Cerebellar nuclear complex (tissue), 1 donor: ENCODE measurements at places on chromosomes 4 and X.

- DNase-seq = no peak
These were observed 92.7 kb downstream of the SPATA18 start for GRCh38 chr4:52143815-52144214.

DNA sequence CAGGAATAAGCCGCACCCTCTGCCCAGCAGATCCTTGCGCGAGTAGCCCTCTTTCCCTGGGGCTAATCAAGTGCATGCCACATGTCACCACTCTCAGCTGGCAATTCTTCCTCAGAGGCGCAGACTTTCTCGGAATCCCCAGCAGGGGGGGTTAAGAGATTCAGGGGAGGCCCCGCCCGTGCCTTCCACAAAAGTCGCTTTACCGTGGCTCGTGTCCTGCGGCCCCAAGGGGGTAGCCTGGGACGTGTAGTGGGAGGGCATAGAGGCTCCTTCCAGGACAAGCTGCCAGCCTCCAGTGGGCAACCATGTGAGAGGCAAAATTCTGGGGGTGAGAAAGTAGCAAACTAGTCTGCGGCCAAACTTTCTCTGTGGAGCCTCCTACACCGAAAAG lies 652 bp downstream of the SRPX start:
- no peak for DNase-seq

DNA sequence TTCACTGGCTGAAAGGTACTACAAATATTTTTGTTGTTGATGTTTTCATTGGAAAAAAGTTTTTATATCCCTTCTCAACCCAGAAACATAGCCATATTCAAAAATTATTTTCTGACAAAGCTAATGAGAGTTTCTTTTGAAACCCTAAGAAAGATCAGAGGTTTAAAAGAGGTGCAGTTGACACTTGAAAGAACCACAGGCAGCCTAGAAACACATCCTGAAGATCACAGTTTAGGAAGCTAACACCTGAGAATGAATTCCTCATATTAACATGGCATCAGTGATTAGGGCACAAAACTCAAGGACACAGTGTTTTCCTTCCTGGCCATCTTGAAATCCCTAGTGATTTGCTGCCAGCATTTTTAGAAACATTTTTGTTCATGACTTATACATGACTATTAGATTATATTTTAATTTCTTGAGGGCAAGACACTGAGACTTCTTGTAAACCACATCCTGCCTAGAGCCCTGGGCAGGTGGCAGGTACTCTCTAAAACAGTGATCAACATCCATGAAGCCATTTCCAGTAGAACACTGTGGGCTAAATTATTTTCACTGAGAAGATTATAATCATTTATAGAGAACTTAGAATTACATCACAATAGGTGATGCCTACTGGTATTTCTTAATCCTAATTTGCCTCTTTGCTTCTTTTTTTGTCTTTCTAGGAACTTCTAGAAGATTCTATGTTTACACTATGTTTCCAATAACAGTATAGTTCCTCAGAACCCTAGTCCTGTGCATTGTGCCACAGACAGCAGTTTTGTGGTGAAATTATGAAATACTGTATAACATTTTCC lies 80.0 kb downstream of the ARSJ start:
- no peak for DNase-seq

- no peak for DNase-seq
These were observed 7.0 kb upstream of the TENM3 start for GRCh38 chr4:182236186-182236585.

DNA sequence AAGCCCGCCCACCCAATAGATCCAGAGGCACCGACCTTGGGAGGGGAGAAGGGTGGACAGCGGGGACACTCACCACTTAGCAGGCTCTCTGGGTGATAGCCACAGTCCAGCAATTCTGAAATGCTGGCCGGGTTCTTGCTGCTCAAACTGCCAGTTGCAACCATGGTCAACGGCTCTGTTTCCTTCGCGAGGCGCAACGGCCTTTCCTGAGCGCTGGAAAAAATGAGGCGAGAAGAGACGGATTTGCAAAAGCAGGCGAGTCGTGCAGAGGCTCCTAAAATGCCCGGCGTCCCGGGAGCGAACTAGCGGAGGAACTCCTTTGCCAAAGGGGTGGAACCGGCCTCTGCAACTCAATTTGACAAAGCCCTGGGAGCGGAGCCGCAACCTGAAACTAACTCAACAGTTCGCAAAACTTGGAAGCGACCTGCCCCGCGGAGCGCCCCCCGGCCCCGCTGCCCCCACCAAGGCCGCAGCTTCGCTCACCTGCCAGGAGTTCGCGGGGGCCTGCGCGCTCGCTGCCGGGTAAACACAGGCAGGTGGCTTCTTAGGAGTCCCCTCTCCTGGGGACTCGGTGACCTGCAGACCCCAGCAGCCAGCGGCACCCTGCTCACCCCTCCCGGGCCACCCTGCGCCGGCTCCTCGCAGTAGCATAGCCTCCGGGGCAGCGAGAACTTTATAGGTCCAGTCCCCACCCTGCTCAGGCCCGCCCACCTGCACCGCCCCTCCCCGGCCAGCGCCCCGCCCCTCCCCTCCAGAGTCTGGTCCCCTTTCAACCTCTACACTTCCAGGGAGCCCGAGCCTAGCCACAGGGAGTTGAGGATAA lies at the start of gene DDIT4L:
Gene DDIT4L, minus strand, starts transcription at position 649 of the 823 bp plus-strand sequence. Its CDS starts 485 bp downstream, at position 164.
- DNase-seq = no peak
